ENCODE measurements at places on chromosomes 7 and 10. TPM values are rescaled to one million over a fixed set of nuclear protein-coding genes. Genes with fewer than 3 reads are reported as not detected.
A peak's percentile ranks its signal among the peaks of the same experiment; 100 is the strongest.

DNA sequence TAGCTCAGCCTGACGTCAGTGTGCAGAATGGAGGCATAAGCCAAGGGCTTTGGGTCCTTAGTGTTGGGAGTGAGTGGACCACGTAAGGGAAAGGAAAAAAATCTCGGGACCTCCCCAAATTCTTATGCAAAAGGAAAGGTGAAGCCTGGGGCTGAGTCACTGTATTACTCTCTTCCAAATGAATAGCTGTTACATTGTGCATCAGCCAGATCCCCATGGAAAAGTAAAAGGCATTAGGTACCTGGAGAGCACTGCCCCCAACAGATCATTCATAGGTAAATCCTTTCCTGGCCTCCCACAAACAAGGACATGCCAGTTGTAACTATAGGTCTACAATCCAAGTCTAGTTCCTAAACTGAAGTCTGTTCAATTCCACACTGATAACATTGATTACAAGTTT, 170.5 kb downstream of the C1GALT1 start:
- DNase-seq = no peak

GRCh38 chr10:52746169-52746568, 26.4 kb downstream of the MBL2 start:
- no peak for DNase-seq

DNA sequence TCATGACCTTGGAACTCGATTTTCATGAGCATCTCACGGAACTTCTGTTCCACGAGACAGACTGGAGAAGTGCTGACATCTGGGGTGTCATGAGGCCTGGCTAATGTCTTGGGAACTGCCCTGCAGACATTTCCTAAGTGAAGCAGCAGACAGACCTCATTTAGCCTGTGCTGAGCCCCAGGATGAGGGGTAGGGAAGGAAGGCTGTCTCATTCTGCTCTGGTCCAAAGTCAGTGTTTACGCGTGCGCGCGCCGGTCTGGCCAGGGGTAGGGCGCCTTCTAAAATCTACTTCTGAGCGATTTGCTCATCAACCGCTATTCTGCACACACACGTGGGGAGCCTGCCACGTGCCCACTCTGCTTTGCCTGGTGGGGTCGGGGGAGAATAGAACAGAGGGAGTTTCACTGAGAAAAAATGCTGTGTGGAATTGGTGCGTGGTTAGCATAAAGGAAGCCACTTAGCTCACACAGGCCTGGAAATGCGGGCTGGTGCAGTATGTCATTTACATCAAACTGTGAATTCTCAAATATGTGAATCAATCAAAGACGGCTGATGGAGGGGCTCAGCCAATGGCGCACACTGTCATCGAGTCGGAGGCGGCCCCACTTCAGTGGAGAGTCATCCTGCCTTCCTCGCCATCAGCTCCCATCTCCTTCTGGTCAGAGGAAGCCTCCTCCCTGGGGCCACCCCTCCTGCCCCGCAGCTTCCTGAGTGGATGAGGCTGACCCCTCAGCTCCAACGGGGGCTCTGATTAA, 335.1 kb downstream of the ADARB2 start:
- DNase-seq = no peak

GRCh38 chr7:134820778-134821177, 41.3 kb downstream of the CALD1 start:
- DNase-seq = no peak

TOMM7 gene
- total RNA-seq = 72.9 TPM

- no peak for DNase-seq
These were observed 113.6 kb upstream of the MYO3A start for GRCh38 chr10:25820472-25820871.

DNA sequence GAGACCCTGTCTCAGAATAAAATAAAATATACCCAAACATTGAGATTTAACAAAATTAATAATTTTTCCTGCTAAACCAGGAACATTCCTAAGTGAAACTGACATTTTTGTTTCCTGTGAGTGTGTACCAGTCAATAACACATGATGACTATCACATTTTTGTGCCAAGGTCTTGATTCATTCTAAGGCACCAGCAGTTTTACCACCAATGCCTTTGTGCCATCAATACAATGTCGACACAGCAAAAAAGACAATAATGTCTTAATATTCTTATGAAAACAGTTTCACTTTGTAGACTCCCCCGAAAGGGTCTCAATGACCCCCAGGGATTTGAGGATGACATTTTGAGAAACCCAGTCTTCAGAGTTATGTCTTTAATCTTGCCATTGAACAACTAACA, 7.2 kb upstream of the CADPS2 start:
- DNase-seq = no peak

GRCh38 chr7:39942883-39943282, 7.2 kb upstream of the CDK13 start:
- DNase-seq = no peak

DNA sequence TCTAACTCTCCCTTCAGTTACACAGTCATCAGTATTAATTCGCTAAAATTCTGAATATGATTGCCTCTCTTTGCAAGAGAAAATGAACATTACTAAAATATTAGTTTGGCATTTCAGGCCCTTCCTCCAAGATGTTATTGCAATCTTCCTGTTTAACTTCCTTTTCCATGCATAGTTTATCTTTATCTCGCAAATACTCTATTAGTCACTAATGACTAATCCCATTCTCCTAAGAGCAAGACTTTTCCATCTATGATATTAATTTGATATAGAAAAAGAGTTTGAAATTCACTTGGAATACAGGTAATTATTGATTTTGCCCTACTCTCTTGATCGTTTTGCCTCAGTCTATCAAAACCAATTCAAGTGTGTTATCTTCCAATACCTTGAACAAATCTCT, 41.8 kb upstream of the SEMA3A start:
- no peak for DNase-seq

DNA sequence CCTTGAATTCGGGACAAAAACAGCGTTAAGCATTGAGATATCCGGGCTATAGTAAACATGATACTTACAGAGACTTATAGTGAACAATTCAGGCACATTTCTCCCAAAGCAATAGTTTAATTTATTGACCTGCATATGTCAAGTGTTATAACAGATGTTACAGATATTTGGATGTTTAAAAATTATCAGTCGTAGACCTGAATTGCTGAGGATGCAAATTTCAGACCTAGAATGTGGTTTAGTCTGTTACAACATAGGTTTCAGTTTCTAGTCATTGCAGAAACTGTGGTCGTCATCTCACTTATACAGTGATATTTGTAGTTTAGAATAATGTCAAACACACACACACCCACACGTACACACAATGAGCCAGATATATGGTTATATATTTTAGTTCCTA, 85.2 kb downstream of the VTI1A start:
- no peak for DNase-seq

- DNase-seq = peak; percentile 66
These were observed 124.5 kb upstream of the GDF10 start for GRCh38 chr10:47175181-47176123.

- no peak for DNase-seq
These were observed 662.5 kb downstream of the POM121L12 start for GRCh38 chr7:53697913-53698312.

LBX1 gene
- total RNA-seq = 1.6 TPM

DNA sequence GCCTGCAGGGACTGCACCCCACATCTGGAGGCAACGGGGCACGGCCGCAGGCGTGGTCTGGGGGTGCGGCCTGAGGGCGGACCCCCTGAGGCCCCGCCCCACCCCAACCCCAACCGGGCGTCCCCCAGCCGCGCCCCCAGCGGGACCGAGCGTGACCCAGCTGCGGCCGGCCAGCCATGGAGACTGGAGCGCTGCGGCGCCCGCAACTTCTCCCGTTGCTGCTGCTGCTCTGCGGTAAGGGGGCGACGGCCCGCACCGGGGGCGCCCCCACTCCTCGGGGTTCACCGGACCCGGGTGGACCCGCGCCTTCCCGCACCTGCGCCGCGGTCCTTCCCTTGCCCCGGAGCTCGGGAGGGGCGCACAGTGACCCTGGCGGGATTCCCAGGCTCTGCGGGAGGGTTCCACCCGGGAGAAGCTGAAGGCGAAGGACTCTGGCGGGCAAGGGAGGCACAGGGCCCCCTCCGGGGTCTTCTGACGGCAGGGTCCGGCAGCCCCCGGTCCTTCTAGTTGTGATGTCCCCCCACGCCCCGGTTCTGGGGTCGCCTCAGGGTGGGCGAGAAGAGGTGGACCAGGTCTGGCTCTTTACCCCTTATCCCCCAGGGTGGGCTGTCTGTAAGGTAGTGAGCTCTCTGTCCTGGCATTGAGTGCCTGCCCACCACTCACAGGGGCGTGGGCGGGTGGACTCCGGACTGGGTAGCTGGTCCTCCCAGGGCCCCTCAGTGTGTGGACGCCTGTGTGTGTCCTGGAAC, at the start of gene RAMP3:
TSS of gene RAMP3 (plus strand) at position 139 of the 749 bp plus-strand sequence. CDS start at position 177, 38 bp downstream.
- no peak for DNase-seq

CCDC136 gene
- 79.1 TPM for total RNA-seq

GRCh38 chr10:96211764-96212163, 59.6 kb downstream of the BLNK start:
- DNase-seq = no peak

SFTPA1 gene
- 4.4 TPM for total RNA-seq

AGK gene
- total RNA-seq = 51.6 TPM

DNA sequence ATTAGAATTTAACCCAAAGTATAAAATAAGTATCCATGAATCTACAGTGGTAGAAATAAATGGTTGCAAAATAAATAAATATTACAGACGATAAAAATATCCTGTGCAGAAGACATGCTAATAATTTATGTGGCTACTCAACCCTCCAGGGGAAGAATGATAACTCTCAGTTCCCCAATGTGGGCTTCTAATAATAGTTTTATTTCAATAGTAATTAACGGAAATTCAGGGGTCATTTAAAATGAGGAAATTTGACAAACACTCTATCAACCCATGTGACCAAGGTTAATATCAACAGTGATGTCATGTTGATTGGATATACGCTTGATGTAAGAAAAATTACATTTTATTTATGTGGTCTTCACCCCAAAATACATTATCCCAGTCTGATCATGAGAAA, 1082.6 kb upstream of the LRRTM3 start:
- no peak for DNase-seq

- DNase-seq = no peak
These were observed 73.9 kb downstream of the SEMA3C start for GRCh38 chr7:80844916-80845315.

DNA sequence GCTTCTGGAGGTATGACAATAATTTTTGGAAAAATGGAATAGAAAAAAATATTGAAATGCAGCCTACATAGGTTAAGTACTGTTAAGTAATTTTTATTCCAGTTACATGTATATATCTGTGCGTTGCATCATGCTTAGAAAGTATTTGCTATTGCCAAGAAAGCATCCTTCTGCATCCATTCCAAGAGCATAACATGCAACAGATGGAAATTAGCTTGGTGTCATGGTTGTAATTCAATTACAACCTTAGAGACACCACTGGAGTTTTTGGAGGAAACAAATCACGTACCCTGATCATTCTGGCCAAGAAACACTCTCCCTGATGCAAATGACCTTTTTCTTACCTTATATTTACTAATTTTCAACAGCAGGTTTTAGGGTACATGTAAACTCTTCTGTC, 1.7 kb downstream of the AKR1B1 start:
- peak; percentile 21 for DNase-seq

GRCh38 chr10:65040796-65041195, 1519.6 kb downstream of the REEP3 start:
- DNase-seq = no peak

FAM221A gene
- 15.2 TPM for total RNA-seq

- DNase-seq = no peak
These were observed 244.4 kb upstream of the FZD1 start for GRCh38 chr7:91019686-91020385.

- peak; percentile 85 for DNase-seq
These were observed 23.4 kb upstream of the MGAM2 start for GRCh38 chr7:142088022-142088714.

PANK1 gene
- total RNA-seq = 29.7 TPM

INA gene
- total RNA-seq = 160 TPM

GRCh38 chr10:112844681-112845544, 105.1 kb upstream of the TCF7L2 start:
- DNase-seq = no peak

- no peak for DNase-seq
These were observed 60.8 kb upstream of the MEOX2 start for GRCh38 chr7:15747301-15747700.
